ENCODE measurements at places on chromosomes 2 and 18.

DNA sequence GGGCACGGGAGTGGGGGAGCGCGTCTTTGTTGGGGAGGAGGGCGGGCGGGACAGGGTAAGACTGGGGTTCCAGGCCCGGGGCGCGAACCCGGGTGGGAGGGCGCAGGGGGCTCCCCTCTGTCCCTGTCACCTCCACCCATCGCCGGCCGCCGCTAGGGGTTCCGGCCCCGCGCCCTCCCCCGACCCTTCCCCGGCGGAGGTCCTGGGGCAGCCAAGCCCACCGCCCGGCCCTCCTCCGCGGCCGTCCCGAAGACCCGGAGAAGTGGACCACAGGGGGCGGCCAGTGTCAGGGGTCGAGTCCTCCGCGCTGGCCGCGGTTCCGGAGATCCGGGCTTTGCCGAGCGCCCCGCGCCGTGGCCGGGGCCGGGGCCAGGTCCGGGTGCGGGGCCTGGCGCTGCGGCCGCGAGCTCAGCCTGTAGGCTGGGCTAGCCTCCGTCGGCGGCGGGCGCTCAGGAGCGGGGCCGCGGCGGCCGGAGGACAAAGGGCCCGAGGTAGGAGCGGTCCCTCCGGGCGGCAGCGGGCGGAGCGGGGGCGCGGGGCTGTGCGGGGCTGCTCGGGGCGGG lies 16.6 kb upstream of the E2F6 start:
- DNase-seq = no peak

DNA sequence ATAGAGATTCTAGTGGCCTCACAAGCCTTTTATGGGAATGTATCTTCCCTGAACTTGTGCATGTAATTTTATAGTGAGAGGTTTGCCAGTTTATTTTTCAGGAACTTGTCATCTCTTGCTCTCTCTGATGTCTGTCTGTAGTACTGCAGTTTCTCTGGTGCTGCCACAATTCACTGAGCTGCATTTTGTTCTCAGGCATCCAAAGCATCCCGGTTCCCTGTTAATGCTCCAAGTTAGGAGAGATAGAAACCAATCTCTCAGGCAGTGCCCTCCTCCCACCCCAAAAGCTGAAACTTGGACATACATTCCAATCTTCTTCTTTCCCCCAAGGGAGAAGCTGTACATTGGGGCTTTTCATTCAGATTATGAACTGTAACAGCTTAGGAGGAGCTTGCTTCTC lies 30.1 kb upstream of the GRB14 start:
- no peak for DNase-seq

GRCh38 chr2:54497763-54498680 lies 41.9 kb downstream of the SPTBN1 start:
- DNase-seq = no peak

- no peak for DNase-seq
Measured at GRCh38 chr2:94759211-94759610, 112.0 kb upstream of the TEKT4 start.

DNA sequence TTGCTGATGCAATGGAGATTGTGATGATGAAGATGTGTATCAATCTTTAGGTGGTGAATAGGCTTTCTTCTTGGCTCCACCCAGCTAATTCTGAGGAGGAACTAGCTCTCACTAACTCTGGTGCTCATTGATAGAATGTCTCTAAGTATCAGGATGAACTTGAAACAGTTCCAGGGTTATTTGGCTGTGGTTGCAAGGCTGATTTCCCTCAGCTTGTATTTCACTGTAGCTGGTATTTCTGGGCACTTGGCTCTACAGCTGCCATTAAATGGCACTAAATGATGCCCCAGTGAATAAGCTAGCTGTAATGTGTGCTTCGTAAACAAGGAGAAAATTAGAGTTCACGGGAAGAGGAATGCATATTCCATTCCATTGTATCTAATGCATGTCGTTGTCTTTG lies 241.2 kb downstream of the RPIA start:
- no peak for DNase-seq

GRCh38 chr2:44983836-44984604 lies 25.2 kb downstream of the SIX2 start:
- no peak for DNase-seq

DNA sequence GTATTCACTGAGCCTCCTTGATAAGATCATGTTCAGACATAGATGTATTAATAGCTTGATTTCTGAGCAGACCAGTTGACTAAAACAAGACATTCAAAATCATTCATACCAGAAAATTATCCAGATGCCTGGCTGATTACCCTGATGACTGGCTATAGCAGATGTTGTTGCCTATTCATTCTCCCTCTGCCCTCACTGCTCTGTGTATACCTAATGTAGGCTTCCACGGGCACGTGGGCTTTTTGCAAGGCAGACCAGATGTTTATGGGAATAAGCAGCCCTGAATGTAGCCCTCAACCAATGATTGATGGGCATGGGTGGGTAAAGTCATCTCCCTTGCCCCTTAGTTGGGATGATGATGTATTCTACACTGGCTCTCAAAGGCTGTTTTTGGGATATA lies 289.1 kb downstream of the MBD2 start:
- no peak for DNase-seq

DNA sequence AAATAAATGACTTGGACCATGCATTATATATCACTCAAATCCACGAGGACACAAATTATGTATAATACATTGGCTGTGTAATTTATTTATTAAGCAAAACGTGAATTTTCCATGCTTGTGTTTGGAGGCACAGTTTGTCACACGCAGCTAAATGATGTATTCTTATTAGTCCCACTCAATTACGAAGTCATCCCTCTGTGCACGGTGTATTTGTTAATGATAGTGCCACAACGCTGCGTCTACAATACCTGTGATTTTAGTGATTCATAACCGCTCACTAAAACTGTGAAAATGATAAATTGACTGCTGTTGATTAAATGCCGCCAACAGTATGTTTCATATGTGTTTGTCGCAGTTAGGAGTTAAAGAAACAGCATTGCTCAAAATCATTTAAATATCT lies 358.3 kb downstream of the ZNF516 start:
- no peak for DNase-seq

GRCh38 chr2:189116087-189116486 lies 63.5 kb downstream of the COL5A2 start:
- DNase-seq = no peak

DNA sequence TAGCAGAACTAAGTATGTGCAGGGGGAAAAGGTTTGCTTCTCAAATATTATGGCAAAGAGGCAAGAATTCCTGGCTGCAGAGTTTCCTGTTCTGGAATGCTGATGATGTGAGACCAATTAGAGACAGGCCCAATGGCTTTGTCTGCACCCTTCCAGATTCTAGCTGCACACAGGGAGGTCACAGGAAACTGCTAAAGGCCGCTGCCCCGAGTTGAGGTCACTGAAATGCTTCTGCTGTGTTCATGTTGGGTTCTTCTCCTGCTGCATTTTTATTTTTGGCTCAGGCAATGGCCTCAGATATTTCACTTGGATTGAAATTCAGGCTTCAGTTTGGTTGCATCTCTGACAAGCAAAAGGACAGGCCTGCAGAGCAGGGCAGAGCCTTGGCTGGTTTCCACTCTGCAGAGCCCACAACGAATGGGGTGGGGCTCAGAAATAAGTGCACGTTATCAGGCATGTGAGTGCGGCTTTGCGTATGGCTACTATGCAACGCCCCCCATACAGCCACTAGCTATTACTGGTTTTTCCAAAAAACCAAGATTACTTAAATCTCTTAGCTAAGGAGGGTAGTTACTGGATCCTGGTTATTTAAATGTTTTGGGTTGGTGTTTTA lies 66.9 kb upstream of the FZD5 start:
- no peak for DNase-seq

DNA sequence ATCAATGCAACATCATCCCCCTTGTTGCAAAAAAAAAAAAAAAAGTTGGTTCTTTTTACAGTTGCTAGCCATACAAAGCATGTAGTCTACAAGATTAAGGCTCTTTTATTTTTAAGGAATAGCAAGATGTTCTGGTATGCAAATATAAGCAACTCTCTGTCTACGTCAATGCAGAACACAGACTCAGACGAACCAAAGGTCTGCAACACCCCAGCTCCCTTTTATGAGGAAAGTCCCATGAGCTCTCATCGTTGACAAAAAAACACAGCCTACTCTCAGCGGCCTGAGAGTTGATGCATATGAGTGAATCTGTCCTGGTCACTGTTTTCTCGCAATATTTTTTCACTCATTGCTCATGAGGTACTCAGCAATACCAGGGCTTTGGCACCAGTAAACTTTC lies 112.9 kb downstream of the STK39 start:
- DNase-seq = no peak

GRCh38 chr2:236205867-236206645 lies 37.9 kb upstream of the GBX2 start:
- DNase-seq = no peak

GRCh38 chr18:55353806-55354205 lies 234.2 kb downstream of the TCF4 start:
- no peak for DNase-seq
